NCI-H1436 (cell line): ENCODE measurements at places on chromosomes 6 and 20.

- DNase-seq = no peak
These were observed 50.9 kb downstream of the RPRD1B start for GRCh38 chr20:38084425-38084951.

DNA sequence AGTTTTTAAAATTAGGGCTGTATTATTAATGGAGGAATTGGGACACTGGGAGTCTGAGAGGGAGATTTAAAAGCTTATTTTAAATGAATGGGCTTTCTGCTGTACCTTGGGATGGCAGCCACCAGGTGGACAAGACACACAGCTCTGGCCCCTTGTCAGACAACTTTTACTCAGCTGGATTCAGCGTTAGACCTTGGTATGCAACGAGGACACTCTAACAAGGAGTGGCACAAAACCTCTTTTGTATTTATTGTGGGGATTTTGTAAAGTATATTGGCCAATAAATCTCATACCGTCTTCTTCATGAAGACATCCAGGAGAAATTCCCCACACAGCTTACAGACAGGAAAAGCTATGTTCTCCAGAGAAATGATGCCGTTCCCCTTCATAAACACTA lies 105.7 kb downstream of the LCA5 start:
- no peak for DNase-seq

DNA sequence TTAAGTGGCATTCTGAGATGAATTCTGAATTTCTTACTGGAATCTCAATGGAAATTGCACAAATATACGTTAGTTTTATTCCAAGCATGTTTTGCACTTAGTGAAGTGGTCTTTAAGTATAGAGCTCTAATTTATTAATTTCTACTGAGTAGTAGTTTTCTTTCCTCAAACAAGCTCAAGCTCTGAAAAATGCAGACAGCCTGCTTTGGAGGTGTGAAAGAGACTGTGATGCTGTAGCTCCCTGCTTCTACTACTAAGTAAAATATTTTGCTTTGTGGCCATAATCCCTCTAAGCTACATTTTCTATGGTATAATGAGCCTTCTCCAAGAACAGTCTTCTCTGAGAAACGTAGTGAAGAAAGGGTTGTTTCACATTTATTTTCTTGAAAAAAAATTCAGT lies 243.5 kb upstream of the HS3ST5 start:
- DNase-seq = no peak

DNA sequence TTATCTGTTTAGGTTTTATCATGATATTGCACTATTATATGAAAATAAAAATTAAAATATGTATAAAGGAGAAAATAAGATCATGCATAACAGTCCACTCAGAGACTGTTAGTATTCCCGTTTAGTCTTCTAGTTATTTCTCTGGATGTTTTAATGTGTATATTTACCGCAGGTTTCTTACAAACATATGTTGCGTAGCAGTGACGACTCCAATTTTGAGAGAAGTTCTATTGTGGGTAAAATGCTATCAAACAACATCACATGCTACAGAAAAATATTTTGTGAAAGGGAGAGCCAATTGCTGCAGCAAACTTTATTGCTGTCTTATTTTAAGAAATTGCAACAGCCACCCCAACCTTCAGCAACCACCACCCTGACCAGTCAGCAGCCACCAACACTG lies 72.4 kb upstream of the NXT1 start:
- no peak for DNase-seq

DNA sequence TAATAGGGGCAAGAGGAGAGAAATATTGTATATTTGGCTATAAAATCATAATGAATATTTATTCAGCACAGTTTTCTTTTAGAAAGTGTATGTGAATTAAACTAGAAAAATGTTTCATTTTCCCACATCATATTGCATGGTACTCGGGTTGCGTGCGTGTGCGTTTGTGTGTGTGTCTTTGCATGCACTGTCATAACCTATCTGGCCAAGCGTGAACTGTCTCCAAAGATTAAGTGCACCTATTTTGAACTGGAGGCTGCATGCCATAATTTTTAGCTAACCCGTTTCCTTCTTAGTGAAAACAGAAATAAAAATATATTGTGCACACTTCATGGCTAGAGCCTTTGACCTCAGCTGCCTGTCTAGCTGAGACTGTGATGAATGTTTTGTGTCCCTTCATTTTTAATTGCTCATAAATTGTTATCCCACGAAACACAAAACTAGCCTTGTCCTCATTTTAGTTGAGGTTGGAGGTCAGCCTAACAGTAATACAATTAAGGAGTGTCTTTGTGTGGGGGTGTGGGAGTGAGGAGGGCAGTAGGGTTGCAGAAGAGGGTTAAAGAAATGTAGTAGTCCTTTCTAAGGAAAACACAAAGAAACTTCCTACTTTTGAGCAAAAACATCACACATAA lies 336.1 kb upstream of the POU3F2 start:
- DNase-seq = no peak

- DNase-seq = peak; percentile 28
These were observed 12.9 kb upstream of the WFDC2 start for GRCh38 chr20:45456632-45457031.

- DNase-seq = no peak
These were observed 13.0 kb downstream of the TXNDC5 start for GRCh38 chr6:7897461-7898192.

- DNase-seq = no peak
These were observed 159.3 kb upstream of the MARCKS start for GRCh38 chr6:113697632-113698410.

DNA sequence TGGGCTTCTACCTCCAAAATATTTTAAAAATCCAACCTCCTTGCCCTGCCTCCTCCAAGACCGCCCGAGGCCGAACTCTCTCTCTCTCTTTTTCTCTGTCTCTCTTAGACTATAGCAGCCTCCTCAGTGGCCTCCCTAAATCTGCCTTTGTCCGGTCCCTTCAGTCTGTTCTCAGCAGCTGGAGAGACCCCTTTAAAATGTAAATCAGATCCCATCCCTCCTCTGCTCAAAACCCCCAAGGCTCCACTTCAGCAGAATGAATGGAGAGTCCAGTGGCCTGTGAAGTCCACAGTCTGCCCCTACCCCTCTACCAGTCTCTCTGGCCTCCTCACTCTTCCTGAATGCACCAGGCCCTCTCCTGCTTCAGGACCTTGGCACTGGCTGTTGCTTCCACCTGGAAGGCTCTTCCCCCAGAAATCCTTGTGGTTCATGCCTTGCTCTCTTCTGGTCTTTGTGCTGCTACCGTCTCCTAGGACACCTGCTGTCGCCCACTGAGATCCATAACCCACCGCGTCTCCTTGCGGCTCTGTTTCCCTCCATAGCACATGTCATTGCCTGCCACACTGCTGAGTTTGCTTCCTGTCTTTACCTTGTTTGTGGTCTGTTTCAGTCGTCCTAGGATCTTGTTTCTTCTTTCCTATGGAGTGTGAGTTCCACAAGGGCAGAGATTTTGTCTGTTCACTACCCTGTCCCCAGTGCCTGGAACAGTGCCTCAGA lies 6.0 kb downstream of the MLN start:
- no peak for DNase-seq

- DNase-seq = no peak
These were observed 41.0 kb downstream of the HM13 start for GRCh38 chr20:31555203-31555775.

- no peak for DNase-seq
These were observed 10.2 kb downstream of the STX11 start for GRCh38 chr6:144160431-144161005.

- DNase-seq = no peak
These were observed 237.1 kb downstream of the TBC1D7 start for GRCh38 chr6:13091192-13091591.

DNA sequence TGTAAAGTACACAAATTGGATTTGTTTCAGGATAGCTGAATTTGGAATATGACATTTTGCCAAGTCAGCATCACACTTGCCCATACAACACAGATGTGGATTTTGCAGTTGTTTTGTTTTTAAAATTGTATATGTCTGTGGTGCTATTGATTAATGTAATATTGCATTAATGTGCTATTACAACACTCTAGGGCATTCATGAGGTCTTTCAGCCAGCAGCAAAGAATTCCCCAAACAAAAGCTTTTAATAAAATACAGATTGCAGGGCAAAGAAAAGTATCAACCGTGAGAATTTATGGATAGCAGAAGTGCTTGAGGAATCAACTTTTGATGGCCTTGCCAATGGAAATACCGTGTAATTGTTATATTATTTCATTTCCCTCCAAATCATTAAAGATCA lies 144.9 kb downstream of the AIG1 start:
- DNase-seq = no peak

DNA sequence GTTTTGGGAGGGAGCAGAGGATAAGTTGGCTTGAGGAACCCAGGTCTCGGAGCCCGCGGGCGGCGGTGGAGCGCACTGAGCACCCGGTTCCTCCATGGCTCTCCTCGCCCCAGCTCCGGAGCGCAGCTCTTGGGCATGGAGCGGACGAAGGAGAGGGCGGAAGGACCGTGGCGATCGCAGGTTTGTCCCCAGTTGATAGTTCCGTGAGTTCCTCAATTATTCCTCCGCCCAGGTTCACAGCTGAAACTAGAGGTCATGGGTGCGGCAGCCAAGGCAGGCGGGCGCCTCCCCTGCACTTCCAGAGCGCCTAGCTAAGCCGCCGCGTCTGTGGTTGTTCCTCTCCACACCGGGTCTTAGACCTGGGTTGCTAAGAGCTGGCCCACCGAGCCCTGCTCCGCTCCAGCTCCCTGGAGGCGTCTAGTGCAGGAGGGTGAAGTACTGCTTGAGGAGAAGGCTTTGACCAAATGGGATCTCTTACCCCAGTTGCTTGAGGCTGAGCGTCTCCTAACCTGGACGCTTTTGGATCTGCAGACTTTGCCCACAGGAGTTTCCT lies at the start of gene HTR1B:
HTR1B (minus strand) TSS at position 184 of the 553 bp plus-strand sequence; CDS start at position 96, 88 bp downstream.
- no peak for DNase-seq

GRCh38 chr6:82131441-82131840 lies 116.1 kb downstream of the IBTK start:
- no peak for DNase-seq
